Right cardiac atrium (tissue), 5 donors: ENCODE measurements at places on chromosomes 5 and 9.

- DNase-seq: no peak
These were observed 43.5 kb downstream of the IRX1 start for GRCh38 chr5:3639175-3639574.

DNA sequence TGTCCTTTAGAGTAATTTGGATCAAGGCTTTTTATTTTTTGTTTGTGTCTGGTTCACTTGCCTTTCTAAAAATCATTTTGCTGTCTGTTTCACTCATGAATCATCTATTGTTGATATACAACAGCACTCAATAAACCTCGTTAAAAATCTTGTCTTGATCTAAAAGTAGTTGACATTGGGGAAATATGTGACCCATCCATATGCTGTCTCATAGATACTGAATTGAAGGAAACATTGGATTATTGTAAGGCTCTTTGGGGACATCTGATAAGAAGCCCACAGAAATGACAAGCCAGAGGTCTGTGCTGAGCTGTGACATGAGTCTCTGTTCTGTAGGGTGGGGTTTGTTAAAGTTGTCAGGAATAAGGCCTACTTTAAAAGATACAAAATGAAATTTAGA is 208.0 kb downstream of the PDZD2 start:
- DNase-seq: no peak

- no peak for DNase-seq
These were observed 458.6 kb downstream of the ZNF608 start for GRCh38 chr5:124287813-124288212.

DNA sequence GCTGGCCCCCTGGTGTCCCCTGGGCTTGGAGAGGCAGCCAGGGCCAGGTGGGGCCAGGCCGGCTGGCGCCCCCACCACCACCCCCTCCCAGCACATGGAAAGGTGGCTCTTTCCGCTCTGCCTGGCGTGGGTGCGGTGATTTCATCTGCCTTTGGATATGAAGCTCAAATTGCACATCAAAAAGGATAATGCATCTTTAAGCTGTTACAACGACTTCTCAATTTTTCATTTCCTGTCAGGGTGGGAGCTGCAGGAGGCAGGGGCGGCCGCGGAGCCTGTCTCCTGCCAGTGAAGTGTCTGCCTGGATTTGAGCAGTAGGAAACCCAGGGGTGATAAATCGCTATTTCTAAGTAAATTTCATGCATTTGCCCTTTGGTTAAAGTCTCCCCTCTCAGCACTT is 169.2 kb upstream of the MVB12B start:
- DNase-seq: no peak

- no peak for DNase-seq
These were observed 375.1 kb downstream of the SPATA31D1 start for GRCh38 chr9:82363682-82364081.

DNA sequence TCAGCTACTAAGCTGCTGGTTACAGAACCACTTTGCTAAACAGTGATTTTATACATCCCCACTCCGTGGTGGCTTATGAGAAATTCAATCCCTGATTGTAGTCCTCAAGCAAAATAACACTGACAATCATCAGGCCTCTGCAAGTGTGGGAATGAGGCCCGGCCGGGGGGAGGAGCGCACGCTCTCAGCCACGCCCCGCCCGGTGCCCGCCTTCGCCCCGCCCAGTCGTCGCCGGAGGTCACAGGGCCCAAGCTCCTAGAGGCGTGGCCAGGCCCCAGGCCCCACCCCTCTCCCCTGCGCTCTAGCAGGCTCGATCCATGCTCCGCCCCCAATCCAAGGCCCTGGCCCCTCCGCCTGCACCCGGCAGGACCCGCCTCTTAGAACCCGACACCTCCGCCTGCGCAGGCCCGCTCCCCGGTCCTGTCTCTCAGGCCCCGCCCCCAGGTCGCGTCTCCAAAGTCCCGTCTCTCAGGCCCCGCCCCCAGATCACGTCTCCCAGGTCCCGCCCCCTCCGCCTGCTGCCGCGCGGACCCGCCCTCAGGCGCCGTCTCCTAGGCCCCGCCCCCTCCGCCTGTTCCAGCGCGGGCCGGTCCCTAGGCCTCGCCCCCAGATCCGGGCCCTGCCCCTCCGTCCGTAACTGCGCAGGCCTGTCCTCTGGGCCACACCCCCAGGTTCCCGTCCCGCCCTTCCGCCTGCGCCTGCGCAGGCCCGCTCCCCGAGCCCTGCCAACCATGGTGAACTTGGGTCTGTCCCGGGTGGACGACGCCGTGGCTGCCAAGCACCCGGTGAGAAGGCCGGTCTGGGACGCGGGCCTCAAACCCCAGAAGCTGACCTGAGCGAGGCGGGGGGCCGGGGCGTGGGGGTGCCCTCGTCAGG is at the start of gene TMEM141:
TSS of gene TMEM141 (plus strand) at position 705 of the 876 bp plus-strand sequence. CDS start at position 732, 27 bp downstream.
- DNase-seq: peak; percentile 100

- DNase-seq: no peak
These were observed 435.4 kb upstream of the GRAMD2B start for GRCh38 chr5:125987677-125988255.

DNA sequence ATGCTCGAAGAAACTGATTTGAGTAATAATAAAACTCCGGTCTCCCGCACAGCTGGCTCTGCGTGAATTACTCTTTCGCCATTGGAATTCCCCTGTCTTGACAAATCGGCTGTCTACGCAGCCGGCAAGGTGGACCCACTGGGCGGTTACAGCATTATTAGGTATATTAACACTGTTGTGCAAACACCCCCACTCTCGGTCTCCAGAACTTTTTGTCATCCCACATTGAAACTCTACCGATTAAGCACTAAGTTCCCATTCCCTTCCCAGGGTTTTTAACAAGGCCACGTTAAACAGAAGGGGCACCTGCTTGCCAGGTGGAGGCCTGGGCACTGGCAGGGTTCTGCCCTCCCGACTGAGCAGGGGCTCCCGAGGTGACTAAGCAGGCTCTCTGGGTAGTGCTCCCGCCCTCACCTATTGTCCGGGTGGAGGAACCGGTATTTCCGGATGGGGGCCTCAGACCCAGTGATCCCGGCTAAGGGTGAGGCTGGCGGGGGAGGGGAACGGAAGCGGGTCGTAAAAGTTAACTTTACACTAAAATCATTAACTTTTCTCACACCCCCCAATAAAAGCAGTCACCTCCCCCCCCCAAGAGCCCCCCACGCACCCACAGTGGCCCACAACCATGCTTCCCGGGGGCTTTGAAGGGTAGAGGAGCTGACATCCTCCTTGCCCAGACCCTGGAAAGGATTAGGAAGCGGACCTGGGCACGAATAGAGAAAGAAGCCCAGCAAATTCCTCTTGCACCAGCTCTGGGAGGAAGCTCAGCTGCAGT is 53.5 kb upstream of the TJP2 start:
- DNase-seq: peak; percentile 60

- no peak for DNase-seq
These were observed 17.5 kb downstream of the DAP start for GRCh38 chr5:10743526-10743925.

DNA sequence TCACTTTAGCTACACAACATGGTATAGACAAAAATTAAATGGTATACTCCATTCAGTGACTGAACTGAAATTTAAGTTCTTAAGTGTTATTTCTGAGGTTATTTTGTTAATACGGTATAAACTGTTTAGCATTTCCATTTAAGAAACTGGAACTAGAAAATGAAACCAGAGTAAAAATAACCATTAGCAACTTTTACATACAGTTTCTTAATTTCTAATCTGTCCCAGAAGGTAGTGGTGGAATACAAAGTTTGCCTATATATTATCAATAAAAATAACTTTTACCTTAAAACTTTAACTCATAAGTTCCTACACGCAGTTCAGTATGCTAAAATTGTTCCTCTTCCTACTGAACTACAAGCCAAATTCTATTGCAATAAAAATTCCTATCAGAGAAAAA is 10.3 kb downstream of the GOLPH3 start:
- no peak for DNase-seq

DNA sequence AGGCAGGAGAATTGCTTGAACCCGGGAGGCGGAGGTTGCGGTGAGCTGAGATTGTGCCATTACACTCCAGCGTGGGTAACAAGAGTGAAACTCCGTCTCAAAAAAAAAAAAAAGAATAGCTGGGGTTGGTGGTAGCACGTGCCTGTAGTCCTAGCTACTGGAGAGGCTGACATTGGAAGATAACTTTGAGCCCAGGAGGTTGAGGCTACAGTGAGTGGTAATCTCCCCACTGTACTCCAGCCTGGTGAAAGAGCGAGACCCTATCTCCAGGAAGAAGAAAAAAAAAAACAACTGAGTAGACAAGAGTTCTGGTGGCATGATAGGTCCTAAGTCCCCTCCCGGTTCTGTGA is 26.3 kb downstream of the GOLGA2 start:
- DNase-seq: no peak

DNA sequence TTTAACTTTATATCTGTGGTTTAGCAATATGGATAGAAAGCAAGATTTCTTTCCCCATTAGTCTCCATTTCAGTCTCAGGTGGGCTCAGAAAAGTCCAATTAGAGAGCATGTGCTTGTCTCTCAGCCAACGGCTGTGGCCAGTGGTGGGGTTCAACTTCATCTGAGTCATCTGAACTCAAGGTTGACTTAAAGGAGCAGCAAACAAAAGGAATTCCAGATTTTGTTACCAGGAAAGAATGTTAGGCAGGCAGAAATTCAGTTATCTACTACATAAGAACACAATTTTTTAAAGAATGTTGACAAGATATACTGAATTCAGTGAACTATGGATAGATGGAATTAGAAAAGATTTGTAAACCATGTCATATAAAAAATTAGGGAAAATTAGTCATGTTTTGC is 784.1 kb downstream of the MAT2B start:
- DNase-seq: no peak

DNA sequence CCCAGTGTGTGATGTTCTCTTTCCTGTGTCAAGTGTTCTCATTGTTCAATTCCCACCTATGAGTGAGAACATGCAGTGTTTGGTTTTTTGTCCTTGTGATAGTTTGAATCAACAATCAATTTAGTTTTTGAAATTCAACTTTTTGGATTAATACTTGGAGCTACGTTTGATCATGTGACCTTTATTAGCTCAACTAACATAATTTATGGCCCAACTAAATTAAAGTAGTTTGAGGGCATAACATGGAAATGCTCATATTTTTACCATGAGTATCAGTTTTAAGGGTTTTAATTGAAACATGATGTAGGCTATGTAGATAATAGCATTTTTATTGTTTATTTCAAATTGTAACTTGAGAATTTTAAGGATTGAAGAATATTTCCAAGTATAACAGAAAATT is 168.0 kb downstream of the CCDC171 start:
- DNase-seq: no peak

DNA sequence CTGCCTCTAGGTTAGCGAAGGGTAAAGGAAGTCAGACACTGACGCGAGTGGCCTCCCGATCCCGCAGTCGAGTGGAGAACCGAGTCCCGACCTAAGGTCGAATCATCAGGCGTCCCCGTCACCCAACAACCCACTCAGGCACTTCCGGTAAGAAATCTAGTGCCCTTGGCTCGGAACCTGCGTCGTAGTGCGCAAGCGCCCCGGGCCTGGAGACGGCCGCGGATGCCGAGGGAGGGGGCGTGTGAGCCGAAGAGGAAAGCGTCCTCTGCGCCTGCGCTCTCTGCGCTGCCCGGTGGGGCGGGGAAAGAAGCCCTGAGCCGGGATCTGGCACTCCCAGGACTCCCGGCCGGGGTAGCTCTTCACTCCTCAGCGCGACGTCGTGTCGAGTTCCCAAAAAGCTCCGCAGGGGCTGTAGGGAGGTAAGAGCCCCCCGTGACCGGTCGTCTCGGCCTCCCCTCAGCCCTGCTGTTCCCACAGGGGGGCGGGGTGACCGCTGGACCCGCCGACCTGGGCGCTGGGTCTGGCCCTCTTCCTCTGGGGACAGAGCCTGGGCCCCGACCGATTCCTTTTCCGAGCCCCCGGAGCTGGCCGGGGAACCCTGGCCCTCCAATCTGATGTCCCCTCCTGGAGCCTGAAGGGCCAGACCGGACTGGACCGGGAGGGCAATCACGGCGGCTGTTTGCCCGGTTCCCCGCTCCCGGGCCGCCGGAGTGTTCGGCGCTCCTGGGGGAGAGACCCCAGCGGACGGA is at the start of gene ZFYVE16:
TSS of gene ZFYVE16 (plus strand) at position 330 of the 749 bp plus-strand sequence. CDS start 26,084 bp downstream, outside the sequence.
- peak; percentile 100 for DNase-seq

- no peak for DNase-seq
These were observed 32.3 kb upstream of the CDK5RAP2 start for GRCh38 chr9:120612218-120612617.

- no peak for DNase-seq
These were observed 290.1 kb downstream of the AGTPBP1 start for GRCh38 chr9:85451680-85452079.

DNA sequence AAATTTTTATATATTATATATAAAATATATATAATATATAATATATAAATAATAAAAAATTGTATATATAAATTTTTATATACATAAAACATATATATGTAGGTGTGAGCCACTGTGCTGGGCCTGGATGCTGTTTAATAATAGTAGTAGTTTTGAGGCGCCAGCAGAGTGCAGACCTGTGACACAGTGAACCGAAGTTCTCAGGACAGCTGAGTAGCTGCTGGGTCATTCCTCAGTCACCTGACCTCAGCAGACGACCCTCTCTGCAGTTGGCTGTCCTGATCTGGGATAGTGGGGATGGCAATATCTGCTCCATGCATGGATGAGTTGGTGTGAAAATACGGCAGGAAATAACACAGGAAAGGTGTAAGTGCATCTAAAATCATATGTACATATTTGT is 3.3 kb upstream of the SNX18 start:
- no peak for DNase-seq

- DNase-seq: no peak
These were observed 106.5 kb upstream of the LRRTM2 start for GRCh38 chr5:138981586-138981985.

DNA sequence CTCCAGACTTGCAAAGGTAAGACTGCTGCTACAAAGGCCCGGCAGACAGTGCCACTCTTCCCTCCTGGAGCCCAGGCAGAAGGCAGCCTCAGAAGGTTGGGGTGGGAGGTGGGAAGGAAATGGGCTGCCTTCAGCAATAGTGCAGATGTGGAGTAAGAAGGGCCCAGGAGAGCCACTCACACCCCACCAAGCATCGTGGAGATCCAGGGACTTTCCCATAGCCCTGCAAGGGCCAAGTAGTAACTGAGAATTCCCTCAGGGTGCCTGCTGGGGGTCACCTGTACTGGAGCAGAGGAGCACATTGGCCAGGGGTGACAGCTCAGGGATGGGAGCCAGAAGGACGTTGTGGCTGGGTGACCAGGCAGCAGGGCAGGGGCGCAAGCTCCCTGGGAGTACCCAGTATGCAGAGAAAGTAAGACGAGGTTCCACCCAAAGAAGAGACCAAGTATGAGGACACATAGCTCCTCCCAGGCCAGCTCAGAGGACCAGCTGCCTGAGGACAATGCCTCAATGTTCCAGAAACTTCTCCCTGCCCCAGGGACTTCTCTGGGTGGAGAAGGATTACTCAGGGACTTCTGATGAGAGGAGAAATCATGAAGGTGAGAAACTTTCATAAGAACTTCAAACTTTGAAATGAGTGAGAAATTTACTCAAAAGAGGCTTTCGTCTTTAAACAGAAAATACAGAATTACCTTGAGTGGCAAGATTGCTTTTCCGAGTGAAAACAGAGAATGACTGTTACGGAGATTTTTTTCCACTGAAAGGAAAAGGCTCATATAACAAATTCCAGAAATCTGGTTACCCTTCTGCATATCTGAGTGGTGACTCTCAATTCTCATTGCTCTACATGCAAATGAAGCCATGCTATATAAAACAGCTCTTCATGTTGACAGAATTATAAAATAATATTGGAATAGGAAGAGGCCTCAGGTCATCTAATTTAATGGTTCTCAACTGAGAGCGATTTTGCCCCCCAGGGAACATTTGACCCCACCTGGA is 87.9 kb upstream of the TRIO start:
- DNase-seq: no peak
